T-helper 17 cell (primary cell): ENCODE measurements at places on chromosomes 5 and 9.

GRCh38 chr9:108606401-108606800, 249.4 kb downstream of the ACTL7B start:
- DNase-seq, result no peak

- no peak for DNase-seq
These were observed 31.5 kb downstream of the PAX5 start for GRCh38 chr9:37002413-37003217.

- DNase-seq, result no peak
These were observed 21.1 kb upstream of the NOTCH1 start for GRCh38 chr9:136566901-136567300.

- no peak for DNase-seq
These were observed 31.1 kb downstream of the FBXO38 start for GRCh38 chr5:148414833-148415232.

- no peak for DNase-seq
These were observed 399.4 kb downstream of the ARRDC3 start for GRCh38 chr5:90983711-90984124.

GRCh38 chr5:154209591-154210081, 19.1 kb downstream of the GALNT10 start:
- DNase-seq, result no peak

- DNase-seq, result no peak
These were observed 133.1 kb downstream of the GABBR2 start for GRCh38 chr9:98575379-98576346.

GRCh38 chr5:142472306-142472951, 147.6 kb upstream of the SPRY4 start:
- no peak for DNase-seq

- DNase-seq, result no peak
These were observed 202.1 kb upstream of the TMEM161B start for GRCh38 chr5:88470745-88471144.

- no peak for DNase-seq
These were observed 32.4 kb downstream of the HOMER1 start for GRCh38 chr5:79481574-79481973.

GRCh38 chr5:174991847-174992246, 267.5 kb downstream of the MSX2 start:
- DNase-seq, result no peak

DNA sequence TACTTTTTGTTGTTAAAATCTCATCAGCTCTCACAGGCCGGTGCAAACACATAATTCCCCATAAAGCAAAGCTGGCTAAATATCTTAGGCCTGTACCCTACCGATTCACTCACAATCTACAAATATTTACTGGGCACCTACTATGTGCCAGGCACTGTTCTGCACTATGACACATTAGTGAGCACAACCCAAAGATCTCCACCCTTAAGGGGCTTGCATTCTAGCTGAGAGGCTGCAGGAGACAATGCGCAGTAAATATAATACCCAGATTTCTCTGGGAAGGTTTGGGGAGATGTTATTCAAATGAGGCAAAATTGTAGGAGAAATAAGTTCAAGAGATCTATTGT, 53.7 kb downstream of the FNBP1 start:
- no peak for DNase-seq

DNA sequence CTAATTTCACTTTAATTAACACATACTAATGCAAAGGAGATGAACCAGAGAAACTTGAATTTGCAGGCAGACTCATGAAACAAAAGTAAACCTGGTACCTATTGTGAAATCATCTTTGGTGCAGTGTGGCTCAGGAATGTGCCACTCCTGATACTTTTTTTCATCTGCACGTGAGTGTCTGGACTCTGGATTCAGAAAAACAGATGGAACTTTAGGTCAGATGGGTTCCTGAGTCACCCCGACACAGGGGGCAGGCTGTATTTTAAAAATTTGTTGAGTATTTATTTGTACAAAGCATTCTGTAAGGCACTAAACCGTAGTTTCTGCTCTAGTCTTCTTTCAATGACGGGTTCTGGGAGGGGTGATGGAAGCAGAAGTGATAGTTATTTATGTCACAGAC, 52.2 kb upstream of the TUT7 start:
- DNase-seq, result no peak

GRCh38 chr5:149423794-149424268, 44.7 kb upstream of the IL17B start:
- DNase-seq, result no peak

DNA sequence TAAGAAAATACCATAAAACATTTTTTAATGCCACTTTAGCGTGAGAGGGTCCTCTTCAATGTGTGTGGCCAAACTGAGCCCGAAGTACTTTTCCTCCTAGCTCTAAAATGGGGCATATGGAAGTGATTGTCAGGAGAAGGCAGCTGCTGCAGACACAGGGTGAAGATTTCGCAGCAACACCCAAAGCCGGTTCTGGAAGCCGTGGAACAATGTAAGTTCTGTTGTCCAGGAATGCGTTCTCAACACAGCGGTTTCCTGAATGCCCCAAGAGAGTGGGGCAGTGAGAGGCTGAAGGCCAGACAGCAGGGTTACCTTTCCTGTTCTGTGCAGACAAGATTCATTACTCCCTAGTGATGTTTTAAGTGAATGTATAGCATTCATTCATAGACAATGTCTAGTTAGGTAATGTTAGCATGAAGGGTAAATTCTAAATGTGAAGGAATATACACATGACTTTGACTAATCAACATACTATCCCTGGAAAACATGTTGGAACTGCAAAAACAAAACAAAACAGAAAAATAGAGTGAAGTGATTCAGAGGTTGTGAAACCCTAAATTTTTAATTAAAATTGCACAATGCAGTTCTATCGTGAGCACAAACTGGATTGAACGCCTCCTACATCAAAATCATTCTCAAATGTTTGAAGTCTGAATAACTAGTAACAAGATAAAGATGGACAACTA, 197.0 kb upstream of the SEMA6A start:
- no peak for DNase-seq

DNA sequence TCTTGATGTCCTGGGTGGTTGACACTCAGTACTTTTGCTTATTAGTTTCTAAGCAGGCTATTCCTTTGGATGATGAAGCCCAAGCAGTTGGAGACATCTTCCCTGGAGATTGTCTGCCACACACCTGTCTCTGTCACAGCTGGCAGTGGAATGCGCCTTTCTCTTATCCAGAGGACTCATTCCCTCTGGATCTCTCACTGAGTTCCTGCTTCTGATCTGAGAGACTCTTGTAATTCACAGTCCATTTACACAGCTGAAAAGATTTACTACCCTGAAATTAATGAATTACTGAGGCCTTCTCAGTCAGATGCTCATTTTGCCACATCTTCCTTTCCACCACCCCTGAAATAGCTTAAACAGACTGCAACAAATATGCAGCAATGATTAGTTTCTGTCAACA, 15.9 kb downstream of the TAL2 start:
- DNase-seq, result no peak

DNA sequence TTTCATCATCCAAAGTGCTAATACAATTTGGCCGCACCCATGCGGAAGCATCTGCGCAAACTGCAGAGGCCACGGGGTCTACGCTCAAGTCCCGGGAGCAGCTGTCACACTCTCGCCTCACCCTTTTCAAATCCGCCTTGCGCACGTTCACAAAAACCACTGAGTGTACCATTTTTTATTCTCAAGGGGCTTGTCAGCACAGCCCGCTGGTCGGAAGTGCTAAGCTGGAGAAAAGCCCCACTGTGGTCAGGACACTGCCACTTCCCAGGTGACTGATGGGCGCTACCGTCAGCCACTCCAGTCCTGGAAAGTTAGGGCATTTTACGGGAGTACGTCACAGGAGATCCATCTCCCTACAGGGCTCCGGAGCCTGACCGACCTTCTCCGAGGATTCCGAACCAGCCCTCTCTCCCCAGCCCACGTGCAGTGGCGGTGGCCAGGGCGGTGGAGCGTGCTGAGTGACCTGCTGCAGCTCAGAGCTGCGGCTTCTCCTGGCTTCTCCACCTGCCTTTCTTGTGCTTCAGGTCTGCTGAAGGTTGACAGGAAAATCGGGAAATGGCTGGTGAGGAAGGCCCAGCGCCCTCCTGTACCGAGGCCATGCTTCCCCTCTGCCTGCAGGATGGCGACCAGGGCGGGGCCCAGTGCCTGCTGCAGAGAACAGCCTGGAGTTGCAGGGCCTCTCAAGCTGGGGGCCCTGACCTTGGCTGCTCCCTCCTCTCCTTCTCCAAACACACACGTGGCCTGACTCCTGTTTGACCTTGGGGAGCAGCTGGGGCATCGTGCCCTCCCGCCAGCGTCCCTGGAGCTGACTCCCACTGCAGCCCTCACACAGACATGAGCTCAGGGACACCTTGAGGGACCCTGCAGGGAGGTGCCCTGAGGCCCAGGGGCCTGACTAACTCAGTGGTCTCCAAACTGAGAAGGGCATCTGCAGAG, 14.3 kb downstream of the RASGEF1C start:
- DNase-seq, result no peak

DNA sequence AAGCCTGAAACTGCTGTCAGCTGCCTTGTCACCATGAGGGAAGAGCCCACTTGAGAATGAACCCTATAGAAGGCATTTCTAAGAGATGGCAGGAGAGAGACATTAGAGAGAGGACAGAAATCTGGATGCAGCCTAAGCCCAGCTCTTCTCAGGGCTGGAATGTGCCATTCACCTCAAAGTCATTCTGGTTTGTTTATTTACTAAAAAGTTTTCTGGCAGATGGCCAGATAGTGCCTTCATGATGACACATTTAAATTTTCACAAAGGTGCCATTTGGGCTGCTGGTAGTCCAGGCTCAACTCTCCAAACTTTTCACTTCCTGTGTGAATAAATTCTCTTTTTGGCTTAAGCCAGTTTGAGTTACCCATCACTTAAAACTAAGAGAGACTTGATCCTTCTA, 144.6 kb upstream of the ZNF366 start:
- no peak for DNase-seq

DNA sequence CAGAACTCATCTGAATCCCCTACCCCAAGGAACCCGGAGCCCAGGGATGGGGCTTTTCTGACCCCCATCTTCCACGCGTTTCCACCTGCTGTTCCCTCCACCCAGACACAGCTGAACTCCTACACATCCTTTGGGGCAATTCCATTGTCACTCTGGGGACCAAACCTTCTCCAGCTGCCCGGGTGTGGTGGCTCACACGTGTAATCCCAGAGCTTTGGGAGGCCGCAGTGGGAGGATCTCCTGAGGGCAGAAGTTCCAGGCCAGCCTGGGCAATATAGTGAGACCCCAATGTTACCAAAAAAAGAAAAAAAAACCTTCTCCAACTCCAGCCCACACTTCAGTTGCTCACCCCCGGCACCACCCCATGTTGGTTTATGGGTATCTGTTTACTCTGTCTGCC, 8.1 kb downstream of the EPB41L4B start:
- no peak for DNase-seq

GRCh38 chr9:78030553-78031443, 813 bp downstream of the GNAQ start:
- DNase-seq, result peak; percentile 47

GRCh38 chr9:93810028-93810971, 144.9 kb downstream of the BARX1 start:
- DNase-seq, result no peak

GRCh38 chr5:118042076-118042475, 946.3 kb downstream of the DTWD2 start:
- DNase-seq, result no peak

GRCh38 chr9:134163371-134164196, 780 bp downstream of the RNU6ATAC start:
- peak; percentile 60 for DNase-seq

- no peak for DNase-seq
These were observed 145.0 kb downstream of the ADCY2 start for GRCh38 chr5:7540736-7541485.

DNA sequence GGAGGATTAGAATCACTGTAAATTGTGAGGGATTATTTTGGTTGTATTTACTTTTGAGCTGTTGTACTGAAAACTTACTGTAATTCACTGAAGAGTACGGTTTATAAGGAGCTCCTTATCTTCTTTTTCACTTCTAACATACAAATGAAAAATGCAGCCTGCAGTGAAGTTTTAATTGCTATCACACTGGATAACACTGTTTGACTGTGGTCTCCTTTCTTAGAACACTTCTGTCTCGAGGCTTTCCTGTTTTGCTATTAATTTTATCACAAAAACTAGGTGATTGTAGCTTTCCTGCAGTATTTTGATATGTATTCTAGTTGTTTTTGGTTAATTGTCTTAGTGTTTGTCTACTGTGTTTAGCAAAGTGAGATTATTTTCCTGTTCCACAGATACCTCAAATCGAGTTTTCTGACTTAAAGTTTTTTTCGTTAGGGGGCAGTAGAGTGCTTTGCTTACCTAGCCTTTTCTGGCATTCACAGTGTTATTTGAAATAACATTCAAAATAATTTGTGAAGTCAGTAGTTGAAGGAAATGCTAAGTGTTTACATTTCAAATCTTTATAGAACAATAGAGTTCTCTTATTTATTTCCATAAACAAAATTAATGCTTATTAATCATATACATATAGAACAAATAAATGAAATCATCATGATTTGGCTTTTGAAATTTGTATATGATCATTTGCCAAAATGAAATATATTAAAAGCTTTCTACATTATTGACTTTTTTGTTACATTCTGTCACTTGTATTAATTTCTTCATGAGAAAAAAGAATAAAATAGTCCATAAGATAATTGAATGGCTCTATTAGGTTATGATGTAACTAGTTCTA, 52.9 kb downstream of the COMMD10 start:
- no peak for DNase-seq

- no peak for DNase-seq
These were observed 80.5 kb downstream of the AMBP start for GRCh38 chr9:113997610-113998009.

DNA sequence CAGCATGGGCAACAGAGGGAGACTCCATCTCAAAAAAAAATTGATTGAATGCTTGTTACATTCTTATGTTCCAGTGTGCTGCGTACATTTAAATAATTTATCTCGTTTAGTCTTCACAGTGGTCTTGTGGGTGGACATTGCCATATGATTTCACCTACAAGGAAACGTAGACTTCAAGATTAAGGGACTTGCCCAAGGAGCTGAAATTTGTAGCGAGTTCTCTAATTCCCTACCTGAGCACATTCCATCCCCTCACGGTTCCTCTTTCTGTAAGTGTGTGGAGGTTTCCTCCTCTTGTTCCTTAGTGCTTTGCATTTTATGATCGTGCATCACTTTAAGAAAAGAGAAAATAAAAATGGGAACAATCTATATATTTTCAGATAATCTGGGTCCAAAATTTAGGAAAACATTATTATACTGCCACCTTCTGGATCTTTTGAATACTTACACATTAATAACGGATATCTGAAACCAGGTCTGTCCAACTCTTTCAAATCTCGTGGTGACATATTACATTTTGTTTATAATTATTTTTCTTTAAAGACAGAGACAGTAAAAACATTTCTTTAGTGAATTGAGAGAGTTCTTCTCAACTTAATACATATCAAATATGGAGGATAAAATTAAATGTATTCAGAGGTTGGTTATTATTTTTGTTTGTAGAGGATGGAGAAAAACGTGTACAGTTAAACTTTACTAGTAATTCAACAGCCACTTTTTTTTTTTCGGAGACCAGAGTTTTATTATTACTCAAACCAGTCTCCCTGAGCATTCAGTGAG, 29.9 kb upstream of the C7 start:
- no peak for DNase-seq

GRCh38 chr9:26331223-26331622, 561.4 kb downstream of the CAAP1 start:
- no peak for DNase-seq
